ENCODE measurements at places on chromosomes 3 and 15.

- DNase-seq: no peak
Observed at GRCh38 chr15:57190208-57190607, 186.1 kb upstream of the CGNL1 start.

DNA sequence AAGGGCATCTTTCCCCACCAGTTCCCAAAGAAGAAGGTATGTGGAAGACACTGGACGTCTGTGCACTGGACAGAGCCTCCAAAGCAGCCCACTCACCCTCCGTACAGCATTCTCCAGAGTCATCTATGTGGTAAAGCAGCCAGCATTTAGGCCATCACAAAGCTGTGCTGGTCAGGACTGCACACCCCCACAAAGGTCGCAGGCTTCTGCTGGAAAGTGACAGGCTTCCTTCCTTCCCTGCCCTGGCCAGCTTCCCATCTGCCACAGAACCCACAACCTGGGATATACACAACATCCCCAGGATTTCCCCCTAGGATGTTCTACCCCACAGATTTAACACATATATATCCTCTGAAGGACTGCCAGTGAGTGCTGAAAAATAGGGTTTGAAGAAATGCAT is 64.6 kb upstream of the GALNT15 start:
- DNase-seq: no peak

DNA sequence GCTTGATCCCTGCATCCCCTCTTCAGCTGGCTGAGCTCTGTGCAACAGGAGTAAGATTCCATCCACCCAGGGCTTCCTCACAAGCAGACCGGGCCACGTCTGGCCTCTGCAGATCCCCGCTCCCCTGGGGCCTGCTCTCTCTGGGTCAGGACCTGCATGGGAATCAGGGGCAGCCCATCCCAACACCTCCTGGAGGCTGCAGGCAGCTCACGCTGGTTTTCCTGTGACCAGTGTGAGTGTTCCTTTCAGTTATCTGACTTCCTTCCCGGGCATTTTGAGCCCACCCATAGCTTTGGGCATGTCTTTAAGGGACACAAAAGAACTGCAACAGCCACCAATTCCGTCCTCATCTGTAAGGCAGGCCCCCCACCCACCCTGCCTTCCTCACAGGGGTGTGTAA is 16.3 kb downstream of the NUP210 start:
- DNase-seq: no peak

GRCh38 chr15:40323953-40324937 is 753 bp downstream of the INAFM2 start:
- no peak for DNase-seq

DNA sequence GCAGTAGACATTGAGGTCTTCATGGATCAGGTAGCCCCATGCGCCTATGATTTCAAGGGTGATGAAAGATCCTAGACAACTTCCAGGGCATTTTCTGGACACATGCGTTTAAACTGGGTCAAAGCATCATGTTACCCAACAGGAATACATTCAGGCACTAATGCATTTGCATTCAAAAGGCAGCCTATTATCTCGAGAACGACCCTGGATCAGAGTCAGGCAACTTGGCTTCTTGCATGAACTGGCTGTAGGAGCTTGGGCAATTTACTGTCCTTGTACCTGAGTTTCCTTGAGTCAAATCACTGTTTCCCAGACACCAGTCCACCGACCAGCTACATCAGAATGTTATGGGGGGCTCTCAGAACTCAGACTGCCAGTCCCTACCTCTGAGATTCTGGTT is 51.5 kb upstream of the CHST2 start:
- DNase-seq: peak; percentile 63

DNA sequence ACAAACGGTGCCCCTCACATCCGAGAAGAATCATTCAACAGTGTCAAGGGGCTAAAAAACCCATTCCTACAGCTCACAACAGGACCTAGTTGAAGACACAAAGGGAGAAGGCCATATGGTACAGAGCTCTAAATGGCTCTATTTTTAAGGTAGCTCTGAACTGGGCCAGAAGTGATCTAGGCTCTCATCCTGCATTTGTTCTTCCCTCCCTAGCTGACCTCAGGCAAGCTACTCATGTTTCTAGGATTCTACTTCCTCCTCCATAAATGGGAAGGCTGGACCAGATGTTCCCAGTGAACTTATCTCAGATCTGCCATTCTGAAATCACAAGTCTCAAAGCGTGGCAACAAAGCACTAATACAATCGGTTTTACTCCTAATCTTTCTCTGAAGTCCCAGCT is 62.3 kb downstream of the CPNE4 start:
- no peak for DNase-seq

GRCh38 chr15:73959012-73959581 is 32.8 kb downstream of the LOXL1 start:
- no peak for DNase-seq

DNA sequence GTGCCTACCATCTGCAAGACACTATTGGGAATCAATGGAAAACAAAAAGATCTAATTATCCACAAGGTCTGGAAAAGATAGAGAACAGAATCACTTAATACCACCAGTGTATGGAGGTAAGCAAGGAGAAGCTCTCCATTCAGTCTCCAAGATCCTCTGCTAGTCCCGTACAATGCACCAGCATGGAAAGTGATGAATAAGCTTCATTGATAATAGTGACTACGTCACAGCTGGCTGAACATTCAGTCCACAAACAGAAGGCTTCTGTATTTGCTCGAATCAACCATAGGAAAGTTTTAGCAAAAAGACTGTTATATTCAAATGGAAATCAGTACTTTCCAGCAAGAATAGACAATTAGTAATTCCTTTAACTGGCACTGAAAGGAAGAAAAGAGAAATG is 42.9 kb downstream of the IGSF11 start:
- DNase-seq: no peak

DNA sequence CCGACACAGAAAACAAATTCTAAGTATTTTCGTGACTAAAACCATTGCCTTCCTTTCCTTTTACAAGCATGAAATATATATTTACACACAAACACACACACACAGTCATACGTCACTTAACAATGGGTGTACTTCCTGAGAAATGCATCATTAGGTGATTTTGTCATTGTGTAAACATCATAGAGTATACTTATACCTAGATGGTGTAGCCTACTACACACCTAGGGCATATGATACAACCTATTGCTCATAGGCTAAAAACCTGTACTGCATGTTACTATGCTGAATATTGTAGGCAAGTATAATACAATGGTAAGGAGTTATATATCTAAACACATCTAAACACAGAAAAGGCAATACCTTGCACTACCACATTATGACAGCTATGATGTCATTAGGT is 28.6 kb downstream of the COL6A5 start:
- no peak for DNase-seq
